ENCODE measurements at places on chromosomes 2 and 18. TPM values are rescaled to one million over a fixed set of nuclear protein-coding genes. Genes with fewer than 3 reads are reported as not detected.

The ABCG8 gene
- not detected for polyA plus RNA-seq

The ZNF521 gene
- polyA plus RNA-seq = 2.1 TPM

- no peak for DNase-seq
Observed at GRCh38 chr2:133345638-133346037, 222.6 kb downstream of the NCKAP5 start.

GRCh38 chr18:79487183-79487800 is 91.6 kb downstream of the NFATC1 start:
- peak; percentile 50 for DNase-seq

GRCh38 chr18:79687806-79688205 is 8.2 kb downstream of the CTDP1 start:
- no peak for DNase-seq

DNA sequence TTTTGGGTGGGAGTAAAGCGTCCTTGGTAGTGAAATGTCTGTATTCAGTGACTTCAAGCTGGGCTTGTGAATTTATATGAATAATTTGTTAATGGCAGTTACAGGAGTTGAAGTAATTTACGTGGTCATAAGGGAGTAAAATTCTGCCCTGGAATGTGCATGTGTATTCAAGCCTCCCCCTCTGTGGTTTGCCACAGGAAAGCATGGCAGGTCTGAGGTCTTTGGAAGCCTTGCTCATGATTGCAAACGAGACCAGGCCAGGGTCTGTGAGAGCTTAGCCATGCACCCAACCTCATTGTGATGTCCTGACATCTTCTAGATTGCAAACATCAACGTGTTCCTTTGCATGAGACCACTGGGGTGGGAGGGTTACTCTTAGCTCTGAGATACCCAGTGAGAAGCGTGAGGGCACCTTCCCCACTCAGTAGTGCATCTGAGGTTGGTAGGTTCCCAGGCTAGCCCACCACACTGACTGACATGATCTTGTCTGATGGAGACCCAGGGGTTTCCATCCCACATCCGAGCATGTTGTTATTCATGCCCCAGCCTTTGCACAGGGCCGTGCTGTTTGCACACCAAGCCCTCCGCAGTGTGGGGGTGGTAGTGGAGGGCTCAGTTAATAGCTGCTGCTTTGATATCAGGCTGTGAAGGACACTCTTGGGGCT is 216.5 kb downstream of the KLHL29 start:
- no peak for DNase-seq

- no peak for DNase-seq
Observed at GRCh38 chr2:54767921-54768320, 44.5 kb downstream of the EML6 start.

- DNase-seq = no peak
Observed at GRCh38 chr2:200296118-200296517, 10.4 kb upstream of the SPATS2L start.

GRCh38 chr2:11420671-11421070 is 45.3 kb downstream of the E2F6 start:
- DNase-seq = no peak
